Right kidney (tissue), 9 donors: ENCODE measurements at places on chromosomes 1 and 21.

DNA sequence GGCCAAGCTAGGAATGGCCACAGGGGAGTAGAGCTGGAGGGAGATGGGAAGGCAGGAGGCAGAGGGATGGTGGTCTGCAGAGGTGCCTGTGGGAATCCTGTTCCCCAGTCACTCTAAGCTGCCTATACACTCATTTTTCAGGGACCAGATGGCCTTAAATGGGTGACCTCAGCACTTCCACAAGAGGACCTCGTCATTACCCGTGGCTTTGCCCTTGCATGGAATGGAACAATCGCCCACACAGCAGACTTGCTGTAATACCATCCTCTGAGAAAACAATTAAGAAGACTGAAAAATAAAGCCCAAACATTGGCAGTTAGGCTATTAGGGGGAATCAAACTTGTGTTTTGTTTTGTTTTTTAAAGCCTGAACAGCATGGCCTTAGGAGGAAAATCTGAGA lies 12.9 kb upstream of the TNN start:
- DNase-seq, result no peak

- DNase-seq, result peak; percentile 81
Observed at GRCh38 chr1:245155272-245156040, 671 bp downstream of the KIF26B start.

GRCh38 chr1:164755690-164756089 lies 196.7 kb downstream of the PBX1 start:
- DNase-seq, result no peak

- DNase-seq, result no peak
Observed at GRCh38 chr1:185039726-185040407, 5.5 kb upstream of the RNF2 start.

DNA sequence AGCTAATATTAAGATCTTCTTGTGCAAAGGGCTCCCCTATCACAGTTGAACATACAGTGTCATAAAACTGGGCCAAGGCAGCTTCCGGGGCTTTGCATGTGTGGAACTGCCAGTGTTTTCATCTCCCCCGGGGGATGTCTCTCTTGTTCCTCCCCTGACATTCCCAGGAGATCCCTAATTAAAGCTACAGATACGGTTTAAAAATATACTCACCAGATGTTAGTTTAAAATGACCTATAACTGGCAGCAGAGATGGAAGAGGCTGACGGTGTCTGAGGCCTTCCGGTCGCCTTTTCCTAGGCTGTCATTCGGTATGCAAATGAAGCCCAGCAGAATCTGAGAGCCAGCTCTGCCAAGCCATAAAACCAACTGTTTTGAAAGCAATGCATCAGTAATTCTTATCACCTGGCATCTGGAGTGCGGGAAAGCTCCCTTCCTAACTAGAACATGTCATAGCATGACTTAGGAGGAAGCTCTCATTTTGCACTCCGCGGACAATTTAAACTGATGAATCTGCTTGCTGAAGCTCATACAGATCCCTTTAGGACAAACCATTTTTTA lies 436.5 kb upstream of the VAMP3 start:
- peak; percentile 32 for DNase-seq

- DNase-seq, result no peak
Observed at GRCh38 chr1:49026230-49026811, 249.6 kb upstream of the BEND5 start.

DNA sequence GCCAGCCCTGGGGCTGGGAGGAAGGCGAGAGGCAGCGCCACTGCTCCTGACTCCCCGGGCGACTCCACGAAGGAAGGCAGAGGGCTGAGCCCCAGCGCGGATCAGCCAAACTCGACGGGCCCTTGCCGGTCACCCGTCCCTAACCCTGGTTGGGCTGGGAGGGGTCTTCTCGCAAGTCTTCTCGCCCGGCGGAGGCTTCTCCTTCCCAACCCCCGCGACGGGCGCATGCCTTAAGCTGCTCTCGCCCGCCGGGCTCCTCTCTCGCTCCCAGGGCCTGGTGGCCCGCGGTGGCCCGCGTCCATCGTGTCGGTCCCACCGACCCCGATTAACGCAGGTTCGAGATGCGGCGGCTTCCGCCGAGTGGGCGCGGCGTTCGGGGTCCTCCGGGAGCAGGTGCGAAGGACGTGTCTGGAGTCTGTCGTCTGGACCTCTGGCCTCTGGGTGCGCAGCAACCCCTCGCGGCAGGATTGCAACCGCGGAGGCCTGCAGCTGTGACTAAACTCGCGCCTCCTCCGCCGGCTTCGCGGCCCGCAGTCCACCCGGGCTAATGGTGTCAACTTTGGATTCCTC lies 29.0 kb upstream of the PPM1J start:
- DNase-seq, result peak; percentile 76

GRCh38 chr1:177255411-177255810 lies 84.7 kb downstream of the BRINP2 start:
- DNase-seq, result no peak

DNA sequence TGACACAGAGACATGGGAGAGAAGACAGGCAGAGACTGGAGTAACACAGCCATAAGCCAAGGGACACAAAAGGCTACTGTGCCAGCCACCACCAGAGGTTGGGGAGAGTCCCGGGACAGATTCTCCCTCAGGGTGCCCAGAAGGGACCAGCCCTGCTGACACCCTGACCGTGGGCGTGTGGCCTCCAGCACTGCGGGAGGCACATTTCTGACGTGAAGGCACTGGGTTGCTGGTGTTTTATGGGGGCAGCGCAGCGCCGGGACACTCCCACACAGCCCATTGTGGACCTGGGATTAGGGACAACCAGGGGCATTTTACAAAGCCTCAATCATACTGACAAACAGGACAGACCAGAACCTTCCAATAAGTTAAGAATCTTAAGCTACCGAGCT lies 26.2 kb downstream of the PRDM15 start:
- DNase-seq, result no peak

DNA sequence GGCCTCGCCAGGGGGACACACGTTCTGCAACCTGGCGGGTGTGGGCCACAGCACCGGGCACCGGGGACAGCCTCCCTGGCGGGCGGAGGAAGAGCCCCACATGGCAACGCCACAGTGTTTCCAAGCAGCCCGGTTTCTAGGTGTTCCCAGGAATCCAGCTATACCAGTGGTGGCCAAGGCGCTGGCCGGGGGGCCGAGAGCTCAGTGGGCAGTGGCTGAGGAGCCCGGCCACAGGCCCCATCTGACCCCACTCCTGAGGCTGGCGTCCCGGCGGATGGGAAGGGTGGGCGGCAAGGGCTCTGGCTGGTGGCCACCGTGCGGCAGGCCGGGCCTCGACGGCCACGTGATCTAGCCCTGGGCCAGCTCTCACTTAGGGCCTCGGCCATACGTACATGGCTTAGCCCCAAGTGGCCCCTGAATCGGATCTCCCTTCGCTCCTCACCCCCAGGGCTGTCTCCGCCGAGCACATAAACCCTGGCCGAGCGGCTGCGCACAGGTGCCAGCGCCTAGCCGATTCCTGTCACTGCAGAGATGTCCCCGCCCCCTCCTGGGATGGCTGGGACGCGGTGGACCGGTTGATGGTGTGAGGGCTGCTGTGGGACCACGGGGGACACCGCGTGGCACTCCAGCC lies 68.7 kb downstream of the MORN1 start:
- DNase-seq, result no peak

DNA sequence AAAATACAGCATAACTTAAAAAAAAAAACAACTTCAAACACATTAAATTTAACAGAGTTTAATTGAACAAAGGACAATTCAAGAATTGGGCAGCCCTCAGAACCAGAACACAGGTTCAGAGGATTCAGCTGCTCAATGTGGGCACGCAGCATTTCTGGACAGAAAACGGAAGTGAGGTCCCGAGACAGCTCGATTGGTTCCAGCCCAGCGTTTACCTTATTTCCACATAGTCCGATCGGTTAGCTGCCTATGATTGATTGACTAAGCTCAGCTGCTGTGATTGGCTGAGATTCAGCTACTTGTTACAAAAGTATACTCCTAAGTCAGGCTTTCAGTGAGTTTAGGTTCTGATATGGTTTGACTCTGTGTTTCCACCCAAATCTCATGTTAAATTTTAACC lies 33.3 kb downstream of the ZP4 start:
- no peak for DNase-seq

DNA sequence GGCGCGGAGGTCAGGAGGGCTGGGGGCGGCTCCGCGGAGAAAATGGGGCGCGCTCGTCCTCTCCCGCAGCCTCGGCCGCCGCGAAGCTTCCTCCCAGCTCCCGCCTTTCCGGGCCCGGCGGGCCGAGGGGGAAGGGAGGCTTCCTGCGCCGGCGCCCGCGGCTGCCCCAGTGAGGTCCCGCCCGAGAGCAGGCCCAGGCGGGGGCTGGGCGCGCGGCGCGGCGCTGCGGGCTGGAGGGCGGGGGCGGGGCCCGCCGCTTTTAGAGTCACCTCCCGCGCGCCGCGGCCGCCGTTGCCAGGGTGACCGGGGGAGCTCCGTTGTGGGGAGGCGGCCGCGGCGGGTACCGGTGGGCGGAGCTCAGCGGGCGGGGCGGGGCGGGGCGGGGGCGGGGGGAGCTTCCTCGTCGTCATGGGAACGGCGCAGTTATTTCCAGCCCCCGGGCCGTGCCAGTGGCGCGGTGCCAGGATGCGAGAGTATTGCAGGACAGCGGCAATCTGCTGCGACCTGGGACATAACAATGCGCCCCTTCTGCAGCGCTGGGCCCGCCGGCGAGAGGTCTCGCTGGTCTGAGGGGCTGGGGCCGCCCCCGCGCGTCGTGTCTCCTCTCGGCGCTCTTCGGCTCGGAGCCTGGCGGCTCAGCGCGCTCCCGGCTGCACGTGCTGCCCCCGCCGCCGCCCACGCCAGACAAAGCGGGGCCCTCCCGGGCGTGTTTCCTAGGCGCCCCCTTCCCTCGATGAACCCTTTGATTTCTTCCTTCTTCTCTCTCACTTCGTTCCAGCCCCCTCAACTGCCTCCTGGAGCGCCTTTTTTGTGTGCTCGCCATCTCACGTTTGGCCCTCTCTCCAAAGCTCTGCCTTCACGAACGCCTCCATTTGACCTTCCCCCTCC lies 16.9 kb downstream of the IER5 start:
- DNase-seq, result peak; percentile 94

DNA sequence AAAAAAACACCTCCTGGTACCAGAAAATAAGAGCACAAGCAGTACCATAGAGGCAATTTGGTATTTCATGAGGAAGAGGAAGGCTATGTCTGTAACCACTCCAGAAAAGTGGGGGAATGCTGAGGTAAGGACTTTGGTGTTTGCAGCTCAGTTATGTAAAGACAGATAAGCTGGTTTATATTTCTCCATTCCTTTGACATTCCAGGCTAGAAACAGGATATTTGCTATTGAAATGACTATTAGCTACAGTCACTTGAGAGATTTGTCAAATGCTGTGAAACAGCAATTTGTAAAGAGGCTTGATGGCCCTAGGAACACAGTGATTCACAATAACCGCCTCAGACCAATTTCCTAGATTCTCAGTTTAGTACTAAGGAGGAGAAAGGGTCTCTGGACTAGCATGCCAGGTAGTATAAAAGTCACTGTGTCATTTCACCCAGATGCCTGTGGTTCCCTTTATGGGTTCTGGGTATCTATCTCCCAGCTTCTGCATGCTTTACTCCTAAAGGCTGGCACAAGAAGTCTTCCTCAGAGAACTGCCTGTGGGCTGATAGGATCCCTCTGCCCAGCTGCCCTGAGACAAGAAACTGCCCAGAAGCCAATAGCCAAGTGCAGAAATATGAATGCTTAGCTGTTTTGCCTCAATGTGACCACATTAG lies 80.5 kb downstream of the VCAM1 start:
- no peak for DNase-seq

DNA sequence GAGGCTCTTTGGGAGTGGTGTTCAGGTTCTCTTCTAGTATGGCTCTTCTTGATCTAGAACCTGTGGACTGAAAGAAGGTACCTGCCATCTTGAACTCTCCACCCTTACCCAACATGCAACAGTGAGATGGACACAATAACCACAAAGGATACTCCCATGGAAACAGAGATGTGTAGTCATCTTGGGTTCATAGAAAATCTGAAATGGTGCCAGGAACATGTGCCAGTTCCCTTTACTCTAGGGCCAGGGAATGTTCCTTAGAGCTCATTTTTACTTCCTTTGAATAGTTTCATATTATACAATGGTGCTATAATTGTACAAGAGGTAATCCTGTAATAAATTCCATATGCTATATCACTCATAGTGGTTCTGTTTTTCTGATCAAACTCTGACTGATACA lies 13.2 kb upstream of the SCYL3 start:
- DNase-seq, result no peak

DNA sequence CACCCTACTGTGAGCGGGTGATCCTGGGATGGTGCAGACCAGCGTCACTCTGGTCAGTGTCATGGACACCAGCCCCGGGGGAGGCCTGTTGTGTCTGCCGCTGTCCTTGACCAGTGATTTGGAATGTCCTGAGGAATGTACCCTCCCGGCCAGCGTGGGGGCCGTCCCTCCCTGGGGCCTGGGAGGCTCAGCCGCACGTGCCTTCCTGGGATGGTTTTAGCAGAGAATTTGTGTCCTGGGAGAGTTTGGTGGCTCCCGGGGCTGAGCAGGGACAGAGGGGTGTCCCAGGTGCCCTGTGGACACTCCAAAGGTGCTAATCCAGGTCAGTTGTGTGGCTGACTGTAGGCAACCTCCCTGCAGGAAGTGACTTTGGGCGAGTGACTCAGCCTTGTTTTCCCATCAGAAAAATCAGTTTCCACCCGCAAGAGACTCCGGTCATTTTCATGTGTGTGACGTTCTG lies 6.2 kb downstream of the ARHGEF16 start:
- no peak for DNase-seq
